CD4-positive, alpha-beta T cell treated with Interleukin-15 for 4 hours (primary cell): ENCODE measurements at places on chromosomes 11 and 22.

DNA sequence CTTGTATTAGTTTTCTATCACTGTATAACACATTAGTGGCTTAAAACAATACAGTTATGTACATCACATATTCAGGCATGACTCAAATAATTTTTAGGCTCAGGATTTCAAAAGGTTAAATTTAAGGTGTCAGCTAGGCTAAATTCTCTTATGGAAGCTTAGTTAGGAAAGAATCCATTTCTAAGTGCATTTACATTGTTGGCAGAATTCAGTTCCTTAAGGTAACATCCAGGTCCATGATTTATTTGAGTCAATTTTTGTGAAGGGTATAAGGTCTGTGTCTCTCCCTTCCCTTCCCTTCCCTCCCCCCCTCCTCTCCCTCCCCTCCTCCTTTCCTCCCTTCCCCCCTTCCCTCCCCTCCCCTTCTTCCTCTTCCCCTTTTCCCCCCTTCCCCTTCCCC, 399.0 kb upstream of the CNTN5 start:
- no peak for DNase-seq

DNA sequence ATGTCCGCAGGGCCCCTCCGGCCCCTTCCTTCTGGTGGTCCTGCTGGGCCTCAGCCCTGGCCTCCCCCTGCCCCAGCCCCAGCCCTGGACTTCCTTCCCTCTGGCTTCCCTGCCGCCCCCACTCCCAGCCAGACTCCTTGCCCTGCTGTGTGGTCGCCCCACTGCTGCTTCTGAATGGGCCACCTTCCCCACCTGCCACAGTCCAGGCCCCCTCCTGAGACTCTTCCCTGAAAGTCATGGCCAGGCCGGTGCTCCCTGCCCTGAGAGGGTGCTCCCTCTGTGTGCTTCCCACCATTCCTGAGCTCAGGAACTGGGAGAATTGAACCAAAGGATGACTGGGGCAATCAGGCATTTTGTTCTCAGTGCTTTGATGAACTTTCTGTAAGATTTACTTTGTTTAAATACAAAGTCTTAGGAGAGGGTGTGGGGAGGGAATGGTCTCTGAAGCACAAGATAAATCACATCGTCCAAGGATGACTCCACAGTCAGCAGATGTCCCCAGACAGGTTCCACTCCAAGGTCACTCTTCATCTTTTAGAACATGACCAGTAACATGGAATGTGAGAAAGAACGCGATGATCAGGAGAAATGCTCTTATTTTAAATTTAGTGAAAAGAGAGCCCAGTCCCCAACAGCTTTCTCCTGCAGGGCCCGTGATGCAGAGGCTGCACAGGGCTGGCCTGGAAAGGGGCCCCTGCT, 774 bp downstream of the APOBEC3D start:
- no peak for DNase-seq

DNA sequence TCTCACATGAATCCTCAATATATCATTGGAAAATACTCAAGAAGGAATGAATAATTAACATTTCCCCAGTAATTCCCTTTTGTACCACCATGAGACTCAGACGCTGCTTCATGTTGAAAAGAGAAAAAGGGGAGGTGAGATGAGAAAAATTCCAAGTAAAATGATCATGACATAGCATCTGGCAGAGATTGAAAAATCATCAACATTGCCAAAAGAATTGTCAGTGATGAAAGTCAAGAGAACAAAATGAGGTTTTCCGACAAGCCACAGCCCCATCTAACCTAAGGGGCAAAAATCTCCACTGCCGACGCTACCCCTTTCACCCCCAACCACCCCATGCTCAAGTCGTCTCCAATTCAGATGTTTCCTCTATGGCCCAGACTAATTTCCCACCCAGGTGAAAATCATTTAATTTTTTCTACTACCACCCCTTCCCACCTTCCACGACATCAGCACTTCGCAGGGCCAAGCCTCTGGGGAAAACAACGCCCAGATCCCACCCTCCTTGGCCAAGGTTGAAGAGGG, 1.2 kb downstream of the RAB6A start:
- no peak for DNase-seq

GRCh38 chr22:27133681-27134314, 476.4 kb downstream of the MIAT start:
- DNase-seq, result no peak

DNA sequence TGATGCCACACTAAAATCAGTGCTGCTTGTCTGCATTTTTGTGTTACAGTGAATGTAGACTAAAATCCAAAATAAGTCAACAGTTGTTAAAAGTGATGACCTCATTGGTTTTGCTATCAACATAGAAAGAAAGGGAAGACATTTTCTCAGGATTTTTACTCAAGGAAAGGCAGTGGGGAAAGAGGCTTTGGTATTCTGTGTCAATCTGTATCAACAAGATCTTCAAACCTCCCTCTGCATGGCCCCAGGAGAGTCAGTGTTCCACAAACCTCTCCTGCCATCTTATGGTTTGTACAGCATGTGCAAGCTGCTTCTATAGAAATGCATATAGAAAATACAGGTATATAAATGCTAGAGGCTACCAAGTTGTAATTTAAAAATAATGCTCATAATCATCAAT, 13.8 kb upstream of the OR51M1 start:
- DNase-seq, result no peak

- no peak for DNase-seq
Measured at GRCh38 chr11:132358573-132358953, 988.1 kb downstream of the NTM start.

GRCh38 chr11:41281131-41281742, 178.2 kb downstream of the LRRC4C start:
- no peak for DNase-seq

DNA sequence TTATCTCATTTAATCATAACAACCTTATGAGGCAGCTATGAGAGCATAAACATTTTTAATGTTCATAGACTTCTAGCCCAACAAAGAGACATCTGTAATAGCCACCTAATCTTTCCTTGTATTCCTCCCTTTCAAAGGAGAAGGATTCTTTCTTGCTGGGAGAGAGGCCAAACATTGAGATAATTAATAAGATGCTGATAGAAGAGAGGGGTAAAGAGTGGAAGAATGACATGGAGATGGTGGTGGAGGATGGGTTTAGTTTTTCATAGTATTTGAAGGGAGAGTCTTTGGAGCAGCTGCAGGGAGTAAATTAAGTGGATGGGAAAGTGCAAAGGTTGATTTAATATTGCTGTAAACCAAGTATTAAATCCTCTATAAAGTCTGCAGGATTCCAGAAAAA, 57.9 kb downstream of the ARL14EP start:
- no peak for DNase-seq

GRCh38 chr11:7672960-7673723, at the start of gene CYB5R2:
TSS of gene CYB5R2 (minus strand) at chr11:7673500. CDS start at chr11:7672825, 675 bp downstream.
- DNase-seq, result no peak

DNA sequence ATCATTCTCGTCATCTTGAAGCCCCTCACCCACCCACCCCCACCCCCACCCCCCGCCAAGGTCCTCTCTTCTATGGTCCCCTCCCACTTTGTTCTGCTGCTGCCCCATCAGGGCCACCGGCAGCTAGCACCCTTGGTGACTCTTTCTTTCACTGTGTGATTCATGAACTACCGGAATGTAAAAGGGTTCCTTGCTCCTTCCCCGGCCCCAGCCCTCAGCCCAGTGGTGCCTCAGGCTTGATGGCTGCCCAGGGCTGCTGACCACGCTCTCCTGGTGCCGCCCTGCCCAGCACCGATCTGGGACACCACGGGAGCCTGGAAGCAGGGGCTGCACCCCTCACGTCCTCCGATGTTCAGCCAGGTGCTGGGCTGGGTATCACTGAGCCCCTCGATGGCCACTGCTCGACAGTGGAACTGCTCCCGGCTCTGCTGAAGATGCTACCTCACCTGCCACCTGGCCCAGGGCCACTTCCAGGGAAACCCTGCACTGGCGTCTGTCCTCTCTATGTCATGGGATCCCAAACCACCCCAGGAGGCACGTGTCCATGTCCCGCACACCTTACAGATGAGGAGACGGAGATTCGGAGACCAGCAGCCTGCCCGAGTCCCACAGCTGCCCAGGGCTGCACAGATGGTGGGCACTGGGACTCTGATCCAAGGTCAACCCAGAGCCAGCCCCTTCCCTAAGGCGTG, 39.7 kb downstream of the IGLL5 start:
- DNase-seq, result no peak

- no peak for DNase-seq
Measured at GRCh38 chr22:48727454-48728058, 1100.1 kb downstream of the BRD1 start.

- no peak for DNase-seq
Measured at GRCh38 chr22:44423556-44424358, 74.3 kb downstream of the RTL6 start.

DNA sequence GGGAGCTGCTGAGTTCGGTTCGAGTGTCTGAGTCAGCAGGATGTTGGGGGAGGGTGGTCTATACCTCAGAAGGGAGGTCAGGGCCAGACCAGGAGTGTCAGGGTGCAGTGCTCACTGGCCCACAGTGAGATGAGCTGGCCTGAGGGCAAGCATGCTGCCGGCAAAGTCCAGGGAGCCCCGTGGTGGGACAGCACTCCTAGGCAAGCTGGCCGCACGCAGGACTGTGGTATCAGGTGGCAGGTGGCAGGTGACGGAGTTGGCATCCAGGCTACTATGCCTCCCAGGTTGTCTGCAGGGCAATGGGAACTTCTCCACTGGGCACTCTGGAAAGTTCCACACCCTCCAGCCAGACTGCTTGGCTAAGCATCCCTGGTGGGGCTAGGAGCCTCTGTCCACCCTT, 4.8 kb downstream of the FGF3 start:
- no peak for DNase-seq

DNA sequence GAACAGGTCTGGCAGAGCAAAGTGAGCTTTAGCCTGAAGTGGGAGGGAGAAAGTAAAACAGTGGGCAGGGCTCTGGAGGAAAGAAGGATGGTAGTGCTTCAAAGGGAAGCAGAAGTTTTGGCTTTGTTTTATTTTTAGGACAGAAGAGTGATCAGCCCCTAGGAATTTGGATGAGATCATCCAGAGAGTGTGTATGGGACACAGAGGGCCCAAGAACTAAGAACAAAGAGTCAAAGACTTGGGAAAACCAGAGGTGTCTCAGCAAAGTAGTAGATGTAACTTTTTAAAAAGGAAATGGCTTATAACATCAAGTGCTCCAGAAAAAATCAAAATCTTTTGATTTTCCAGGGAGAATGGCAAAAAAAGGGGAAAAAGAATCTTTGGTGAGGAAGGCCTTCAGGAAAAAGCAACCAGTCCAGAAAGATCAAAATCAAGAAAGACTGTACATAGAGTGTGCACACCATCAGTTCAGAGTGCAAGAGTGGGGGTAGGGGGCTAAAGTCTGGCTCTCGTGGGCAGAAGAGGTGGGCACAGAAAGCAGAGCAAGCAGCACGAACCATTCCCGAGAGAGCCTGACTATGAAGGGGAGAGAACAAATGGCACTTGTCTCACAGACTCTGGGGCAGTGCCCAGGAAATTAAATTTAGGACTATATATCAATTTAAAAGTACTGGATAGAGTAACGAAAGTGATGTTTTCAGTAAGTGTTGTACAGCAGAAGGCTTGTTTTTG, 30.0 kb downstream of the MAPK1 start:
- no peak for DNase-seq

DNA sequence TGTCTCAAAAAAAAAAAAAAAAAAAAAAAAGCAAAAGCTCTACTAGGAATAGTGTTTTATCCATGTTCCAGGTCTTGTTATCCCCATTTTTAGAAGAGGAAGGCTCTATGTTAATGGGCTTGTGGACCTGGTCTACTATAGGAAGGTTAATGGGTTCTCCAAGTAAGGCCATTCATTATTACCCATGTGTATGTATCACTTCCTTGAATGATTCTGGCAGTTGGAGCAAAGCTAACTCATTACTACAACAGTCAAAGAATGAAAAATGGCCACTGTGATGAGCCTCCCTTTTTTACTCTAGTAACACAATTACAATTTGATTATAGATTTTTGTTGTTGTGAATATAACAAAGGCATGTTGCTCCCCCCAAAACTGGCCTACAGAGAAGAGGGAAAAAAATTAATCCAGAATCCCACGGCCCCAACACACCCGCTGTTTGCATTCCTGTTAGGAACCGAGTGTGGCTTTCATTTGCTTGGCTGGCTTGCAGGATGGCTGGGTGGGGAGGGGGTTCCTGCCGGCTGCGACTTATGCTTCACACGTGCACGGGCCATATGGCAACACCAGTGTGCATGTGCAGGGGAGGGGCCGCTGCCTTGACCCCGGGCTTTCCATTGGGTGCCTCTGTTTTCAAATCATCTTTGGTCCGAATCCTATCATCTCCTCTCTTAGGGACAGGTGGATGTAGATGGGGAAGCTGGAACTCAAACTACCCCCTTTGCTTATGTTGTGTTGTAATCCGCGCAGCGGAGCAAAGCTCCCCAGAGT, 148.8 kb downstream of the HIPK3 start:
- DNase-seq, result no peak

GRCh38 chr11:12725055-12725862, 51.0 kb downstream of the TEAD1 start:
- no peak for DNase-seq

GRCh38 chr11:2549876-2550605, 105.2 kb downstream of the KCNQ1 start:
- no peak for DNase-seq

DNA sequence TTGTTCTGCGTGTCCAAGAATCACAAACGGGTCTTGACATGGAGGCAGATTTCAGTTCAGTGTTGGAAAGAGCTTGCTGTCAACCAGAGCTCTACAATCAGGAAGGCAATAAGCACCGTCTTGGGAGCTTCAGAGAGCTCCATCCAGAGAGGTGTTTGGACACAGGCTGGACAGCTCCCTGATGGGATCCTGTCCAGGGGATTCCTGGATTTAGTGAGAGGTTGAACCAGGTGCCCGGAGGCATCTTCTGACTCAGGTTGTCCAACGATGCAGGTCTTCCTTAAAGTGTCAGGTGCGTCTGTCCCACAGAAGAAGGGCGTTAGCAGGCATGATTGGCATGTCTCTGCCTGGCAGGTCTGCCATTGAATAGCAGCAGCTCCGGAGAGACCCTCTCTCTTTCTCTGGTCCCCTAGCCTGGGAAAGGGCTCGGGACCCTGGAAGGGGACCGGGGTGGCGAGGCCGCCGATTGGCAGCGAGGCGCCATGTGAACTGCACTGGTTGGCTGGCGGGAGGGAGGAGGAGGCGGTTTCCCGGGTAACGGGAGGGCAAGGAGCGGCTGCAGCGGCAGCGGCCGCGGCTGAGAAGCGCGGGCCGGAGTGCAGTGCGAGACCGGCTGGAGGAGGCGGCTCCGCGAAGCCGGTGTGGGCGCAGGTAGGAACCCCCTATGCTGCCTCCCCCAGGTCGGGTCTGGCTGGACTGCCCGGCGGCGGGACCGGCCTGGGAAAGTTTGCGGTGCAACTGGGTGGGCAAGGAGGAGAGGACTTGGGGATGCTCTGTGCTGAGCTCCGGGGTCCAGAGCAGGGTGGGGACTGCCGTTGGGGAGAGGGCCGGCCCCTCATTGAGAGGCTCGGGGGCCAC, 104.1 kb upstream of the E2F8 start:
- DNase-seq, result no peak
